ENCODE measurements at places on chromosomes 4 and X. TPM values are rescaled to one million over a fixed set of nuclear protein-coding genes. Genes with fewer than 3 reads are reported as not detected.

DNA sequence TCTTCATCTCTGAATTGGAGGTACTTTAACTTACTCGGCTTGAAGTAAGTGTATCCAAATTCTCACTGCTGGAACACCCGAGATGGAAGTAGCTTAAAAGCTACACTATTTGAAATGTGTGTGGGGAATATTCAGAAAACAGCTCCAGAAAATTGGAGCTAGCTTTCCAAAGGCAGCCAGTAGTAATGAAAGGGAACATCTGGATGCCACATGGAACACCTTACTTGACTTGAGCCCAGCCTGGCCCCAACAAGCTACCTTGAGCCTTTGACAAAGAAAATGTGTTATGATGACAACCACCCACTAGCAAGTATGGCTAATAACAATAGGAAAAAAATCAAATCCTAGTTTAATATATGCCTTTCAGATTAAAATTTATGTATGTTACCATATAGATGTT, 161.5 kb downstream of the PRDM5 start:
- no peak overlapping the region for H3K27ac ChIP-seq
- H3K4me3 ChIP-seq = no peak overlapping the region
- DNase-seq = no peak
- H3K27me3 ChIP-seq = no peaks in the 10 kb centered on the region
- H3K4me1 ChIP-seq = no peaks in the 10 kb centered on the region

TRPC3 gene
- total RNA-seq = not detected

CCDC120 gene
- total RNA-seq = 11.8 TPM

FAT1 gene
- 243 TPM for total RNA-seq

GRCh38 chrX:46849933-46850332, 13.1 kb downstream of the RP2 start:
- H3K27ac ChIP-seq = no peak overlapping the region
- no peaks in the 10 kb centered on the region for H3K27me3 ChIP-seq
- no peaks in the 10 kb centered on the region for H3K4me1 ChIP-seq
- no peak overlapping the region for H3K4me3 ChIP-seq
